ENCODE measurements at places on chromosomes 2 and 18.

DNA sequence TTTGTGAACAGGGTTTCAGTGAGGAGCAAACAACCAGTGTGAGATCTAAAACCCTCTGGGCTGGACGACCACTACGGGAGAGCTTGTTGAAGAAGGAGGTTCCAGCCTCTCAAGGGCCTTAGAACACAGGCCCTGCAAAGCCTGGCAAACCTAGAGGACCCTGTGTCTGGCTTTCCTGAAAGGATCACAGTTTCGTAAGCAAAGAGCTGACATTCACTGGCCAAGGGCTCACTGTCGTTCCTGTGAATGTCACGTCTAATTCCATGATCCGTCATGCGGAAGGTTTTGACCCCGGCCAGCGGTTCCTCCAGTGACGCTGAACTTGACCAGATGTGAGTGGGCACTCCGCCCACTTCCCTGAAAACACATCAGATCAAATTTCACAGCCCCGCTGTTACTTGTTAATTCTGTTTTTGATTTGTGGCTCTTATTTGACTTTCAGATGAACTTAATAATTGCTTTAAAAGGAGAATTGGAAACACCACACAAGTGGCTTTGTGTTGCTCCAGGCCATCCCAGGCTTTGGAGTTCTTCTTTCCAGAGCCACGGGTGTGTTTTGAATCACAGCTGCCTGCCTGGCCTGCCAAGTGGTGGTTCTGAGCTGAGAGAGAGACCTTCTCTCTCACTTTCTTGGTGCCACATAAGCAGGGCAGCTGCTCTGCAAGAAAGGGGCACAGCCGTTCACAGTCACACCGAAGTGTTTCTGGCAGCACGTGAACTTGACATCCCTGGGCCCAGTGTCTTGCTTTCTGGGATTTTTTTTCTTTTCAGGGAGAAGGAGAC lies 308.4 kb downstream of the NDUFA10 start:
- DNase-seq = no peak

- DNase-seq = no peak
These were observed 4.8 kb upstream of the UBE2E3 start for GRCh38 chr2:180975585-180975984.

- DNase-seq = no peak
These were observed 237.0 kb upstream of the FOSL2 start for GRCh38 chr2:28155627-28156026.

- DNase-seq = no peak
These were observed 153.6 kb downstream of the TRABD2A start for GRCh38 chr2:84727315-84727714.

- DNase-seq = no peak
These were observed 77.5 kb downstream of the EPB41L3 start for GRCh38 chr18:5466256-5466655.

- no peak for DNase-seq
These were observed 24.4 kb upstream of the CHMP1B start for GRCh38 chr18:11826836-11827235.

GRCh38 chr18:70121842-70122241 lies 83.6 kb downstream of the RTTN start:
- DNase-seq = no peak

GRCh38 chr2:26730549-26731344 lies 33.3 kb upstream of the SLC35F6 start:
- DNase-seq = no peak

DNA sequence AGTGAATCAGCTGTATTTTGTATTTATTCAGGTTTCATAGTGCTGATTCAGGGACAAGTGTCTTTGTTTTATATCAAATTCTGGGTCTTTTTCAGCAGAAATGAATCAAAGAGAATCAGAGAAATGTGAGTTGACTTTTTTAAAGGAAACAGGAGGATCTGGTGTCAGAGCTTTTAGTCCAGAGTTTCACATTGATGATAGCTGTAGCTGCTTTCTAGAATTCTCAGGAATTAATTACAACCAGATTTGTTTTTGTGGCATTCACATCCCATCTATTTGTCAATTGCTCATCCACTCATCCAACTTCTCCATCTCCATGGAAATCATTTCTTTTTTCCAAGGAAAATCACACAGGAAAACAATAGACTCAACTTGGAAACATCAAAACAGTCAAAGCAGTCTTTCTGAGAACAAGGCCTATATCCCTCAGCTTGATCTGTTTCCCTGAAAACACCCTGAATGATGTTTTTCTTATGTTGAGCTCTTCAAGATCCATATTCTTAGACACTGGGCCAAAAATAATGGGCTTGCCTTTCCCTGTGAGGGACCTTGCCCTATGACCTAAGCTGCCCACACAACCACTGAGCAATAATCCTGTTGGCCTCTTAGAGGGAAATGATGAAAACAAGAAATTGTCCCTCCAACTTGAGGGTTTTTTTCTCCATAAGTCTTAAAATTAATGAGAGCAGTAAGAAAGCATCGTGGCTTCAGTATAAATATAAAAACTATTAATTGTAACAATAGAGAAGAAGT lies 249.5 kb upstream of the FN1 start:
- no peak for DNase-seq

DNA sequence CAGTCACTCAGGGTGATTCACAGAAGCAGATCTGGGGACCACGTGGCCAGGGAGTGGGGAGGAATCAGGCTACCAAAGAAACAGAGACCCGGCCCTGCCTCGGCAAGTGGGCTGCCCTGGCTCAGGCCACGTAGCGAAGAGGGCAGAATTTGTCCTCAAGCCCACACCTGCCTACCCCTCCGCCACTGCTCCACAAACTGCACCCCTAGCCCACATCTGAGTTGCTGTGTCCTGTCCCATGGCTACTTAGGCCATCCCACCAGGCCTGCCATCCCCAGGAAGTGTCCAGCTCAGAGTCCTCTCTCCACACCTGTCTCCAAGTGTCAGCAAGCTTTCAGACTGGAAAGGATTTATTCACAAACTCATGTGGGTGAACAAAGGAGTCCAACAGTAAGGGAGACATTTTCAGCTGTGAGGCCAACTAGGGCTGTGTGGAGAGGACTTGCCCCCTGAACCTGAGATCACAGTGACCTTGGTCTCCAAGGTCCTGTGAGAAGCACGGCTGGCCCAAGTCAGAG lies 31.7 kb upstream of the ASPRV1 start:
- DNase-seq = no peak

GRCh38 chr2:101354420-101355311 lies 32.6 kb downstream of the CREG2 start:
- no peak for DNase-seq

DNA sequence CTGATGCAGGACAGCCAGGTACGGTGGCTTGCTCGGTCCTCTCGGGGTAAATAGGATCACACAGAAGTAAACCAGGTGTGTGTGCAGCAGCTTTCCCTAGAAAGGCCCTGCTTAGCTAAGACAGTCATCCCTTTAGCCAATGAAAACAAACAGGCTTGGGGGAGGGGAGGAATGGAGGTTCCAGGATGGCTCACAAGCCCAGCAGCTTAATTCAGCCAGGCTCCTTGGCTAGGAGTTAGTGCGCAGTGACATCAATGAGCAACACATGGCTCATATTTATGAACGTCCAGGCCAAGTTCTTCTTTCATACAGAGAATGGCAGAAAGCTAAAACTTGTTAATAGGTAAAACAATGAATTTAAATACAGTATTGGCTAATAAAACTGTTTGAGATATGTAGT lies 10.2 kb downstream of the IAH1 start:
- DNase-seq = peak; percentile 7

- DNase-seq = no peak
These were observed 1.7 kb downstream of the TMBIM1 start for GRCh38 chr2:218290316-218291261.

DNA sequence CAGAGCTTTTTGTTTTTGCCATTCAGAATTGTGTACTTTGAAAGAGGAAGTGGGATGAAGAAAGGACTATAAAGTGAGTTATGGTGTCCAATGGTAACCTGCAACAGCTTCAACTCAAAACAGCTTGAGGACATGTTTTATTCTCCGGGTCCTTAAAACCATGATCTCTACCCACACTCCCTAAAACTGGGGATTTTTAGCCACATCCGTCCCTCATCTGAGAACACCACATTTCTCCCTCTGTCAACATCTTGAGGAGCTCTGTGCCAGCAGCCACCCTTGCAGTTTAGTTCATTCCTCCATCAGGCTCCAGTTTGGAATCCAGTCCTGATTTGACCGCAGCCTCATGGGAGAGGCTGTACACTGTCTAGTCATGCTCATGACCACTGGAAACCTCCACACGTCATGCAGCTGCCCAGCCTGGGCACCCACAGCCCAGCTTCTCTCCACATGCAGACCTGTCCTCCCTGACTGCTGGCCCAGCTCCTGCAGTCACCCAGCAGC lies 62.6 kb downstream of the C18orf63 start:
- DNase-seq = no peak

GRCh38 chr2:127674241-127675209 lies 805 bp downstream of the LIMS2 start:
- DNase-seq = no peak

DNA sequence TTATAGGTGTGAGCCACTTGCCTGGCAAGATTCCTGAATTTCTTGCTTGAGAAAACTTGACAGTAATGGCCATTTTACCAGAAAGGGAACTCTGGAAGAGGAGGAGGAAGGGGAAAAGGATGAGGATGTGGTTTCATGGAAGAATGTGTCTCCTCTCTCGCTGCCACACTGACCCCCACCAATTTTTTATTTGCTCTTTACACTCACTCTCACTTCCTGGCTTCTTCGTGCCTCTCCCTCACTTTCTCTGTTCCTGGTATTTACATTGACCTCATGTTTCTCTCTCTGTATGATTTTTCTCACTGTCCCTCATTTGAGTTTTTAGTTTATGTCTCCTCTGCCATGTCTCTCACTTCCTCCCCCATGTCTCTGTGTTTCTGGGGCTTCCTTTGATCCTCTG lies 134.5 kb upstream of the CAB39 start:
- DNase-seq = peak; percentile 65

DNA sequence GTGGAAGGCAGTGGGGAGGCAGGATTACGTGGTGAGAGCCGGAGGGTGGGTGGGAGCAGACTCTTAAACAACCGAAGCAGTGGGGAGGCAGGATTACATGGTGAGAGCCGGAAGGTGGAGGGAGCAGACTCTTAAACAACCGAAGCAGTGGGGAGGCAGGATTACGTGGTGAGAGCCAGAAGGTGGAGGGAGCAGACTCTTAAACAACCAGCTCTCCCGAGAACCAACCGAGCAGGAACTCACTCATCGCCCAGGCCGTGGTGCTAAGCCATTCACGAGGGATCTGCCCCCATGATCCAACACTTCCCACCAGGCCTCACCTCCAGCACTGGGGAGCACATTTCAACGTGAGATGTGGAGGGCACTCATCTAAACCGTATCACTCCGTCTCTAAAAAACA lies 87.7 kb downstream of the RTP5 start:
- no peak for DNase-seq

GRCh38 chr2:36528766-36529392 lies 69.1 kb downstream of the FEZ2 start:
- DNase-seq = no peak

DNA sequence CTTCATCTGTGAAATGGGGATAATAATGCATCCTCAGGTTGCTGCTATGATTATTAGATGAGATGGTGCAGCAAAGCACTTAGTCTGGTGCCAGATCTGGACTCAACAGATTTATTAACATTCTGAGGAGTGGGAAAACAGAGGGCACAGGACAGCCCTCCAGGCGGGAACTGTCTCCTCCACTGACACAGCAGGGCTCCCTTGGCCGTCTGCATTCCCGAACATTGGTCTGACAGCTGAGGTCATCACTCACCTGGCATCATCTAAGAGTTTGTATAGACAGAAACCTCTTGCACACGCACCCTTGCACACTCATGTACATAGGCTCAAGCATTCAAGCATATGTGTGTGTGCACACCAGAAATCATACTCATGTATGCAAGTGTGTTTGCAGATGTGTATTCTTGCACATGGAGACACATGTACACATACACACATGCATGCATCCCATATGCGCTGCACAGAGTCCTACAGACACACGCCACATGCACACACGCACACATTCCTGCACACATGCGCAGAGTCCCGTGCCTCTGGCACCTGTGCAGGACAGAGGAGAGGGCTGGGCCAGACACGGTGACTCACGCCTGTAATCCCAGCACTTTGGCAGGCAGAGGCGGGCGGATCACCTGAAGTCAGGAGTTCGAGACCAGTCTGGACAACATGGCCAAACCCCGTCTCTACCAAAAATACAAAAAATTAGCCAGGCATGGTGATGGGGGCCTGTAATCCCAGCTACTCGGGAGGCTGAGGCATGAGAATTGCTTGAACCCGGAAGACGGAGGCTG lies 173.3 kb upstream of the GLI2 start:
- no peak for DNase-seq

- no peak for DNase-seq
These were observed 68.6 kb downstream of the GATA6 start for GRCh38 chr18:22238036-22238435.

DNA sequence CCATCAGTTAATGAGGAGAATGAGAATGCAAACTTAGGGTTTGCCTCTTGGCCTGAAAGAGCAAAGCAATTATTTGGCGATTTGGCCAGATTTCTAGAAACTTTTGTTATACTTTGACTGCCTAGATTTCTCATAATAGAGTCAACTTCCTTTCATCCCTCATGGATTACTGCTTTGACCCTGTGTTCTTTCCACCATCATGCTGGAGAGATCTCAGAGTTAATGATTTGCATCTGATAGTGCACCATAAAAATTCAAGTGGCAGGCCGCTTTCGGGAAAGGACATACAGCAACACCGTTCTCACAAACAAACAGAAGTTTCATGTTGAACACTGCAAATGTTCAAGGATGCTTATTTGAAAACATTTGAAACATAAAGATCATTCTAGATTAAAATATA lies 143.7 kb upstream of the ZFP36L2 start:
- no peak for DNase-seq

DNA sequence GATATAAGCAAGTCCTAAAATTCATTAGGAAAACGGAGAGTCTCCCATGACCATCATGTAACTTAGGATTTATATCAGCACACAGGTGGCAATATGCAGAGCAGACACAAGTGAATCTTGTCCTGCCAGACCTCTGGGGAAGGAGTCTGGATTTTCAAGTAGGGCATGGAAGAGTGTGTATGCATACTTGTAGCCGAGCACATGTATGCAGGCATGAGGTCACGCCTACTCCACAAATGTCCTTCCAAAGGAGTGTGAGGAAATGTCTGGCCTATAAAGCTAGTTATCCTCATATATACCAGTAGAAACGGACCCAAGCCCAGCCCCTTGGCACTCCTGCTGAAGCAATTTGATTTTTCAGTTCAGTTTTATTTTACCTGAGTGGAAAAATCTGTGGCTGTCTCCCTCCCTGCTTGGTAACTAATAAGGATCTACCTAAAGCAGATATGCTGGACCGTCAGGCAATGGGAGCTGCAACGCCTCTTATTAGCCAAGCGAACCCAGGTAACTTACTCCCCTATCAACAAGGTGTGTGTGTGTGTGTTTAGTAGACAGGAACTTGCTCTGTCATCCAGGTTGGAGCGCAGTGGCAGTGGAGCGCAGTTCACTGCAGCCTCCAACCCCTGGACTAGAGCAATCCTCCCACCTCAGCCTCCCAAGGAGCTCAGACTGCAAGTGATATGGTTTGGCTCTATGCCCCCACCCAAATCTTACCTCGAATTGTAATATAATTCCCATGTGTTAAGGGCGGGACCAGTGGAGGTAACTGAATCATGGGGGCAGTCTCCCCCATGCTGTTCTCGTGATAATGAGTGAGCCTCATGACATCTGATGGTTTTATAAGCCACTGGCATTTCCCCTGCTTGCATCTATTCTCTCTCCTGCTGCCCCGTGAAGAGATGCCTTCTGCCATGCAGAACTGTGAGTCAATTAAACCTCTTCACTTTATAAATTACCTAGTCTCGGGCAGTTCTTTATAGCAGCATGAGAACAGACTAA lies 2.8 kb downstream of the STAT1 start:
- DNase-seq = no peak

- no peak for DNase-seq
These were observed 42.3 kb downstream of the FAM124B start for GRCh38 chr2:224359569-224359968.
